ENCODE measurements at places on chromosomes 5 and 9.
A peak's percentile ranks its signal among the peaks of the same experiment; 100 is the strongest.

DNA sequence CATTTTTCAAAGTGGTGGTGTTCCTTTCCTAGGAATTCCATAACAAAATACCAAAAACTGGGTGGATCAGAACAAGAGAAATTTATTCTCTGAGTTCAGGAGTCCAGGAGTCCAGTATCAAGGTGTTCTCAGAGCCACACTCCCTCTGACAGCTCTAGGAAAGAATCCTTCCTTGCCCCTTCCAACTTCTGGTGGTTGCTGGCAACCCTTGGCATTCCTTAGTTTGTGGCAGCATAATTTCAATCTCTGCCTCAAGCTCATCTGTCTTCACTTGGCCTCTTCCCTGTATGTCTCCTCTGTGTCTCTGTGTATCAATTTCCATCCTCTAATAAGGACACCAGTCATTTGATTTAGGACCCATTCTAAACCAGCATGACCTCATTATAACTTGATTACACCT lies 243.7 kb downstream of the MPDZ start:
- DNase-seq, result no peak

GRCh38 chr9:113963017-113963620 lies 87.0 kb downstream of the ZNF618 start:
- DNase-seq, result no peak

- DNase-seq, result no peak
Measured at GRCh38 chr5:132684491-132684890, 10.7 kb downstream of the IL4 start.

- peak; percentile 63 for DNase-seq
Measured at GRCh38 chr5:57779383-57780223, 297.0 kb upstream of the ACTBL2 start.

GRCh38 chr9:135225619-135226228 lies 138.3 kb downstream of the OLFM1 start:
- DNase-seq, result peak; percentile 12

DNA sequence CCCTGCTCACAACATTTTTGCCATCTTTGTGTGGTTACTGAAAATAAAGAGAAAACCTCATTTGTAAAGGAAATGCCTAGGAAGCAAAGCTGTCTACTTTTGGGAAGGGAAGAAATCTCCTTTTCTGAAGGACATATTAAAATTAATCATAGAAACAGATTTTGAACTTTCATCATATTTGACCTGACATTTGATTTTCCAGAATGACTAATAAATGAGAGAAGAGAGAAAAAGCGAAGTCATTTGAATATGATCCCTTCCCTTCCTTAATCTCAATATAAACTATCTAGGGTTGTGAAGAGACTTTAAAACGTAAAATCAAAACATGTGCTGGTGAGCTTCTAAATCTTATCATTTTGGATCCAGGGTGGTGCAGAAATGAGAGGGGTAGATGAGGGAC lies 66.3 kb downstream of the FEM1C start:
- DNase-seq, result no peak

DNA sequence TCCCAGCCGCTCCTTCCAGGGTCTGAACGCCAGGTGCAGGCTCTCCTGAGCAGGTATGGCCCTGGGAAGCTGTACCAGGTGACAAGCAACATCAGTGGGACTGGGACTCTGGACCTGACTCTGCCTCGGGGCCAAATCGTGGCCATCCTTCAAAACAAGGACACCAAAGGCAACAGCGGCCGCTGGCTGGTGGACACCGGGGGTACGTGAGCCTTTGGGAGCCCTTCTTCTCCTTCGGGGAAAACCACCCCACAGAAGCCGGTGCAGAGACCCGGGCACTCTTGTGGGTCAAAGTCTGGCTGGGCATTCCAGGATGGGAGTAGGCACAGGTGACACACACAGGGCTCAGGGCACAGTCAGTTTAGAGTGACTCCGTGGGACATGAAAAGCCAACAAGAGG lies 45.8 kb downstream of the ARHGEF37 start:
- DNase-seq, result no peak

DNA sequence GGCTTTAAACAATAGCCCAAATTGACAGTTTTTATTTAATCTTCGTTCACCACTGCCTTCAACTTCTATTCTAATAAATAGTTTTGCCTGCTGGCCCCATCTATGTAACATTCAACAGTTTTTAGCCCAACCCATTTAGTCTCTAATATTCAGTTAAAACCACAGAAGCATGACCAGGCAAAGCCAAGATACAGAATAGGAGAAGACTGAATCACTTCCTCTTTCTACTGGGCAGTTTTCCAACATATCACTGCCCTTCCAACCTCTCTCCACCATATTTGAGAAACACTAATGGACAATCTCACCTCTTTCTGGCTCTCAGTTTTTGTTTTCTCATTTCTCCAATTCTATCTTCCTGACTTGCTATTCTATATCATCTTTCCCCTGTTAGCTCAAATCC lies 352.9 kb downstream of the DNAH5 start:
- DNase-seq, result no peak

DNA sequence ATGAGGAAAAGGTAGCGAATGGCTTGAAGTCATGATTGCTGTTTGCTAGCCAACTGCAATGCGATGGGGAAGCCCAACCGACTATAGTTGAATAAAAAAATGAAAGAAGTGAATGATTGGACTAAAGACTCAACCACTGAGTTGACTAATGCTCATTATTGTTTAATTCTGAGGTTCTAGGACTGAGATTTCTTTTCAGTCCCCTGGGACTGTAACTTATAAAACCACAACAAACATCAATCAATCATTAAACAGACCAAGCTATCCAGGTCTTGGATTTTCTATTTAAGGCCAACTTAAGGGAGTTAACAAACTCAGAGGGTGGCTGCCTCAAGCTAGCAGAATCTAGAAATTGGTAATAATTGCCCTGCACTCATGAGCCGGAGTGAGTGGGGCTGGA lies 154.2 kb downstream of the DOCK2 start:
- DNase-seq, result no peak

- no peak for DNase-seq
Measured at GRCh38 chr9:129162497-129163197, 15.4 kb downstream of the IER5L start.

DNA sequence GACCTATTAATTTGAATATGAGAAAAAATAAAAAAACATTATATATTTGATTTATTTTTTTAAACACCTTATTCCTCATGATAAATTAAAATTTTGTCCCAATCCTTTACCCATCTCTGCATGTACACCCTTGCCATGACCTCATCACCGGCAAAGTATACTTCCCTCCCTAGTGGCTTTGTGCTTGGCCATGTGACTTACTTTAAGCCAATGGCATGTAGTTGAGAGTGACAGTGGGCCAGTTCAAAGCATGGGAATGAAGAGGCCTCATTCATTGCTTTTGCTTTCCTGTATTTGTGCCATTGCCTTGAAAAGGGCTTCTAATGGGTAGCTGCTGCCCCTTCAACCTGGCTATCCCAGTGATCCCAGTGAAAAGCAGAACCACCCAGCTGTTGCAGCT lies 31.2 kb downstream of the C9 start:
- no peak for DNase-seq

- DNase-seq, result no peak
Measured at GRCh38 chr5:86623785-86624483, 6.2 kb downstream of the COX7C start.

DNA sequence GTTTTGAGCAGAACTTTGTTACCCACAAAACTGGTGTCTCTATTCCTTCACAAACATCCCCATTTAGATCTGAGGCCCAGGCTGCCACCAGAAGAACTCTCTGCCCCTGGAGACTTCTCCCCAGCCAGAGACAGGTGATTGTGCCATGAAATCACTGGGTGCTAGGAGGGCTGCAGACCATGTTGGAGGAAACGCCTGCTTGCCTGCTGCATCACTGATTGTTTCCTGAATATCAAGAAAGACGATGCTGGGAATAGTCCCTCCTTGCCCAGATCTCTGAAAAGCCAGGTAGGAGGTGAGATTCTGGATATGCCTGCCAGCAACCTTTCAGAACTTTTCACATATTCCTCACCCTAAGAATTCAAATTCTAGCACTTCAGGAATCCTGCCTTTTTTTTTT lies 8.1 kb downstream of the ZNF366 start:
- no peak for DNase-seq

GRCh38 chr5:157902449-157903116 lies 43.6 kb upstream of the CLINT1 start:
- DNase-seq, result no peak
